Mesothelial cell of epicardium (in vitro differentiated cells): ENCODE measurements at places on chromosomes 2 and 18.

GRCh38 chr18:21100146-21100545 lies 11.5 kb downstream of the ROCK1 start:
- no peak overlapping the region for H3K27ac ChIP-seq
- peaks cover 4% of the 10 kb centered on the region for H3K36me3 ChIP-seq
- DNase-seq, result no peak
- no peaks in the 10 kb centered on the region for H3K27me3 ChIP-seq
- peaks cover 14% of the 10 kb centered on the region for H3K4me1 ChIP-seq

GRCh38 chr2:162070228-162070936 lies 3.6 kb downstream of the DPP4 start:
- no peak overlapping the region for H3K27ac ChIP-seq
- H3K4me1 ChIP-seq, result peaks cover 43% of the 10 kb centered on the region
- DNase-seq, result no peak

DNA sequence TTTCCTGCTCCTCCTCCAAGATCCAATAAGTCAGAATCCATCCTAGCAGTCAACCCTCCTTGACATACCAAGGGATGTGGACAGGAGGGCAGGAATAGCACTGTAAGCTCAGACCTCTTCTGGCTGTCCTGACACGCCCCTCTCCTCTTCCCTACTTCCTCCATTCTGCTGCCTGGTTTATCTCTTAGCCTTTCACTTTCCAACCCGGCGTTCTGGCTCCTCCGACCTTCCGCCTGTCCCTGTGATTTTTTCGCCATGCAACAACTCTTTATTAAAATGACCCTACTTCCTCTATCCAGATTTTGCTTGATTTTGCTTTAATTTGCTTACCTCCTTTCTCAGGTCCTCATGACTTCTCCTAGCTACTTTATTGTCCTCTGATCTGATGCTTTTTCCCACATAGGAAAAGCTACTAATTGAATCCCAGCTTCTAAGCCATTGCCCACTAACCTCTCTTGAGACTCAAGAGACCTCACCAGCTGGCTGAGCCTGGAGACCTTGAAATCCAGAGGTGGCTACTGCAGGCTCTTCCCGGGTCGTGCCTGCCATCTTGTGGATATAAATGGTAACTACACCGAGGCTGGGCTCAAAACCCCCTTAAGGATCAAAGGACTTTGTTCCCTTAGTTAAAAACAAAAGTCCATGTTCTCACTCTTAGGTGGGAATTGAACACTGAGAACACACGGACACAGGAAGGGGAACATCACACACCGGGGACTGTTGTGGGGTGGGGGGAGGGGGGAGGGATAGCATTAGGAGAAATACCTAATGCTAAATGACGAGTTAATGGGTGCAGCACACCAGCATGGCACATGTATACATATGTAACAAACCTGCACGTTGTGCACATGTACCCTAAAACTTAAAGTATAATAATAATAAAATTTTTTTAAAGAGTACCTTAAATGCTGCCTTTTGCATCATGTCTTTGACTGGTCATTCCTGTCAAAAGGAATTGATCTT lies 139.4 kb downstream of the AKAIN1 start:
- H3K36me3 ChIP-seq, result no peaks in the 10 kb centered on the region
- H3K27me3 ChIP-seq, result no peaks in the 10 kb centered on the region

DNA sequence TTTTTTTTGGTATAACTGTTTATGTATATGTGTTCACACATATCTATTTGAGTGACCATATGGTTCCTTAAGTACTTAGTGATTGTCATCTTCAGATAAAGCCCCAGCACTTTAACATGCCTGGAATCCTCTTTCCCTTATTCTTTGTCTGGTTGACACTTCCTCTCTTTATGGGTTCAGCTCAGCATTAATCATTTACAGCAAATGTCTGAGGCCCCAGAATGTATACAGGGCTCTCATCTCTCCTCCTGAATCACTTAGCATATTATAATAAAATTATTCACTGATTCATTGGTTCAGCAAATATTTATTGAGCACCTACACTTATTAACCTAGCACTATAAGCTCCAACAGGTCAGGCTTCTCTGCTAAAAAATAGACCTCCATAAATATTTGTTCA lies 43.5 kb upstream of the CD28 start:
- no peaks in the 10 kb centered on the region for H3K36me3 ChIP-seq
- H3K4me3 ChIP-seq, result no peak overlapping the region
- no peak for DNase-seq
- no peak overlapping the region for H3K27ac ChIP-seq
- no peaks in the 10 kb centered on the region for H3K27me3 ChIP-seq

- peaks cover 46% of the 10 kb centered on the region for H3K27me3 ChIP-seq
- peaks cover 31% of the 10 kb centered on the region for H3K4me1 ChIP-seq
- peak within 1 kb of the TSS; percentile 76 for H3K27ac ChIP-seq
- H3K36me3 ChIP-seq, result no peaks in the 10 kb centered on the region
- peak; percentile 91 for DNase-seq
Measured at GRCh38 chr18:57803103-57803969, at the start of gene ATP8B1. ATP8B1 (minus strand) TSS chr18:57803315; CDS start chr18:57731807, 71,508 bp downstream.

DNA sequence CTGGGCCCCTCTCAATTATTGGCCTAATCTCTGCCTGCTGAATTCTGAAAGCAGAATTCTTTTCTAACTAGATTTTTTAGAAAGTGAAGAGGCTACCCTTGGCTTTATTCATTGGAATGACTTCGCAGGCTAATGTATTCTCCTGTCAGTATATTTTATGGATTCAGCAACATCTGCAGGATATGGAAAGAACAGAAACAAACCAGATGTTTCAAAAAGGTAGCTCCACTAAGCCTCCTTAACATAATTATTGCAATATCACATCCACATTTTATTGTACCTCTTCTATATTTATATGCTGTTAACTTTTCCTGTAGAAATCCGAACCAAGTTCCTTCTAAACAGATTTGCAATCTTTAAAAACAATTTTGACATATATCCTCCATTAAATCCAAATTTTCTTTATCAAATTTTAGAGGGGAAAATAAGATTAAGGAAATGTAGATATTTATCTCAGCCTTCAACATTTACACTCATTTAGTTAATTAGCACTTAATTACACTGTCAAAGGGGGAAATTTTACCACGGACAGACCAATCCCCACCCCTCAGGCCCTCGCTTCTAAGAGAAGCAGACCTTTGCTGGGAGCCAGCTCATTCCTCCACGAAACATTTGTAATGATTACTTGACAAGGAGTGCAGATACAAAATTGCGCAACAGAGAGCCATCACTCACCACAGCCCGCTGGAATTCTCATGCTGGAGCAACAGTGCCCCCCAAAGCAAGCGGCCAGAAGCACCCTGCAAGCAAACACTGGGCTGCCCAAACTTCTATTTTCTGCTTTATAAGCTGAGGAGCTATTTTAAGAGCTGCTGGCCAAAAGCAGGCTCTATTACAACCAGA lies 253.4 kb downstream of the ETAA1 start:
- H3K4me1 ChIP-seq, result peaks cover 41% of the 10 kb centered on the region
- peak overlapping the region; percentile 31 for H3K4me3 ChIP-seq
- H3K36me3 ChIP-seq, result peaks cover 9% of the 10 kb centered on the region
- H3K27ac ChIP-seq, result peak overlapping the region; percentile 92
- H3K27me3 ChIP-seq, result no peaks in the 10 kb centered on the region

- DNase-seq, result no peak
- H3K36me3 ChIP-seq, result no peaks in the 10 kb centered on the region
- H3K27ac ChIP-seq, result no peak overlapping the region
- H3K27me3 ChIP-seq, result no peaks in the 10 kb centered on the region
- H3K4me3 ChIP-seq, result no peak overlapping the region
Measured at GRCh38 chr18:38933910-38934510, 1368.4 kb upstream of the CELF4 start.

GRCh38 chr2:7060156-7060555 lies 142.9 kb downstream of the RNF144A start:
- H3K4me3 ChIP-seq, result no peak overlapping the region
- H3K36me3 ChIP-seq, result peaks cover 6% of the 10 kb centered on the region
- no peaks in the 10 kb centered on the region for H3K27me3 ChIP-seq
- no peak overlapping the region for H3K27ac ChIP-seq

- no peak for DNase-seq
- H3K36me3 ChIP-seq, result no peaks in the 10 kb centered on the region
- H3K27me3 ChIP-seq, result no peaks in the 10 kb centered on the region
- peaks cover 19% of the 10 kb centered on the region for H3K4me1 ChIP-seq
Measured at GRCh38 chr2:222878301-222878876, 17.6 kb downstream of the ACSL3 start.

- H3K27me3 ChIP-seq, result no peaks in the 10 kb centered on the region
- no peak overlapping the region for H3K4me3 ChIP-seq
- H3K4me1 ChIP-seq, result peaks cover 10% of the 10 kb centered on the region
- H3K27ac ChIP-seq, result no peak overlapping the region
Measured at GRCh38 chr2:204251158-204251997, 293.9 kb upstream of the PARD3B start.
